ENCODE measurements at places on chromosomes 5 and 9. TPM values are rescaled to one million over a fixed set of nuclear protein-coding genes. Genes with fewer than 3 reads are reported as not detected.

GRCh38 chr5:2375757-2376250 lies 375.7 kb downstream of the IRX2 start:
- DNase-seq: no peak

The PCDHB3 gene
- 1.2 TPM for total RNA-seq

DNA sequence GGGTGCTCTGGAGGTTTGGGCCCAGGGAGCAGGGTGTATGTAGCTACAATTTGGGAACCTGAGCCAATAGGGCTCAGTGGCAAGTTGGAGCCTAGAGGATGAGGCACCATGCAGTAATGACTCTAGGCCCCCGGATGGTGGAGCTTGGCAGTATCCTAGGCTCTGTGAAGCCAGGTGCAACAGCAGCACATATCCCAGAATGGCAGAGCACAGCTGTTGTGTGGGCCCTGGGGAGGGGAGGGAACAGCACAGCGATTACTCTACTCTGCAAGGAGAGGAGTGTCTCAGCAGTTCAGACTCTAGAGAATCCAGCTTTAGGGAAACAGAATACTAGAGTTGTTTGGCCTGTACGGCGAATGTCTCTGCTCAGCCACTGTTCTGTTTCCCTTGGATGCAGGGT lies 56.1 kb downstream of the LRRTM2 start:
- DNase-seq: no peak

GRCh38 chr5:95113489-95113888 lies 171.4 kb downstream of the MCTP1 start:
- no peak for DNase-seq

GRCh38 chr9:33082538-33083326 lies 6.3 kb upstream of the SMU1 start:
- DNase-seq: no peak

GRCh38 chr9:84937180-84937579 lies 267.7 kb downstream of the NTRK2 start:
- DNase-seq: no peak

The HMGCS1 gene
- 32.7 TPM for total RNA-seq

The FBXW11 gene
- 108 TPM for total RNA-seq

- DNase-seq: peak; percentile 68
These were observed 23.4 kb downstream of the WNK2 start for GRCh38 chr9:93207326-93207814.

DNA sequence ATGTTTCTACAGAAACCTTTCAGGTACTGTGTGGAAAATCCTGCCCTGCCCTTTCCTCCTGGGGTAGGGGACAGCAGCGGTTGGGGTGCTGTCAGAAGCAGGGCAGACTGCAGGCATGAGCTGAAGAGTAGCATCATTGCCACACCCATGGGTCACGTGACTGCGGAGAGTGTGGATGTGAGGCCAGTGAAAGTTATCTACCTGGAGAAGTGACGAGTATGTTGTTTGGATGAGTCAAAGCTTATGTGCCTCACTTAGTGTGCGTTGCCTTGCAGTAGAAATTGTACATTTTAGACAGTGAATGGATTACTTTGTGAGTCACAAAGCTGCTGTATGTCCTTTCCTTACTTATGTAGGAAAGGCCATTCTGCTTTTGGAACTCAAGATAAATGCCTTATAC lies 21.7 kb upstream of the ACTBL2 start:
- DNase-seq: no peak

The MOB3B gene
- 1.4 TPM for total RNA-seq

The DRD1 gene
- total RNA-seq: 0.12 TPM

- DNase-seq: no peak
These were observed 304.7 kb downstream of the KIAA0825 start for GRCh38 chr5:94313696-94314095.

DNA sequence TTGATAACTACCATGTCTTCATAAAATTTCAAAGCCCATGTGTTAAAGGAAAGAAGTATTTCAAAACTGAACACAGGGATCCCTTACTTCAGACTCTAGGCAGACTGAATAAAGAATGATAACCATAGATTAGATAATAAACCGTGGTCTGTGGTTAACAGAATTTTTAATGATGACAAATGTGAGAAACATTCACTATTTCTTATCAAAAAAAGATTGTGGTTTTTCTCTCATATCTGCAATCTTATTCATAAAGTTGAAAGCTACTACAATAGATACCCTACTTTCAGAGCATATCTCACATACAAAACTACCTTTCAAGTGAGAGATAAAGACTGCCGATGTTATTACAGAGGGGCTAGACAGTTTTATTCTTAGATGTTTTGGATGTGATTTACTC lies 816.8 kb upstream of the DMAC1 start:
- no peak for DNase-seq
